NCI-H2227 treated with DMSO at 0.1 percent for 48 hours (cell line): ENCODE measurements at places on chromosomes 12 and 14.

- no peak for DNase-seq
Observed at GRCh38 chr14:99616832-99617800, 13.1 kb upstream of the CCDC85C start.

DNA sequence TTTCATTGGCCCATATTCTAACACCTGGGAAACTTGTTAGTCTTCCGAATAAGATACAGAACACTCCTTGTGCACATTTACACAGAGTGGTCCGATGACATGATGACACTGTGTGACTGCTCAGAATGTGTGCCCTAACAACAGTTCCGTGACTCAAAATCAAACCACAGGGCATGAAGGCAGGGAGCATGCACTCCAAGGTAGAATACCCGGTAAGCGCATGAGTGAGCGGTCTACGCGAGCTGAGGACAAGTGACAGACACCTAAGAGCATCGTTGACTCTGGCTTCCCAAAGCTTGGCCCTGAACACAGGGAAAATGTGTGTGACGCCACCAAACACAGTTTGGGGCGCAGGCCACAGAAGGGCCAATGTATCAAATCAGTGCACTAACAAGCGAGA, 18.6 kb downstream of the CLIP1 start:
- DNase-seq = no peak

- no peak for DNase-seq
Observed at GRCh38 chr14:73457041-73457923, 1.1 kb downstream of the NUMB start.

DNA sequence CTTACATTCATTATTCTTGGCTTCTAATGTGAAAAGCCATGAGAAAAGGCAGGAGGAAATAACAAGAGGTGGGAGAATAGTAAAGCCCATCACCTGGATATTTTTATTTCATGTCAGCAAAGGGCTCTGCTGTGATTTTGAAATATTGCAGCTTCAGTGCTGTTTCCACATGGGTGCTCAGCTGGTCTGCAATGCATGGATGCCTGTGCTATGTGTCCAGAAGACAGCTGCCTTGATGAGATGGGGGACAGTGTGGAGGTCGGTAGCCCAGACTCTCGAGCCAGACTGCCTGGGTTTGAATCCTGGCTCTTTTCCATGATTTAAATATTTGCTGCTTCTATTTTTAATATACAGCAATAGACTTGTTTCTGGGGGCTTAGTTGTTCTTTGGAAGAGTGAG, 477.5 kb upstream of the GARIN6 start:
- no peak for DNase-seq

GRCh38 chr12:116384691-116385485, 107.4 kb upstream of the MED13L start:
- no peak for DNase-seq

DNA sequence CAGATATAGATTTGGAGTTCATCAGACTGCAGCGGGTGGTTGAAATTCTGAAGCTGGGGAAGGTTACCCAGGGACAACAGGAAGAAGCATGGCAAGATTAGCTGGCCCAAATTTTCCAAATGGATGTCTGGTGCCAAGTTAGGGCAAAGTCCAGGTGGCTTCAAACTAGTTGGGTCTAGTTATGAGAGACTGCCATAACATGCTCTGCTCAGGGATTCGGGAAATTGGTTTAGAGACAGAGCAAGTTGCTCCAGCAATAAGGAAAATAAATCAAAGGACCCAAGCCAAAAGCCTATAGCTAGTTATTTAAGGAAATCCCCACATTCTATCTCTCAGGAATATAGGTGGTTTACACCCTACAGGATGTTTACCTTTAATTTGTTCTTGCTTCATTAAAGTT, 125.7 kb upstream of the BTG1 start:
- no peak for DNase-seq

DNA sequence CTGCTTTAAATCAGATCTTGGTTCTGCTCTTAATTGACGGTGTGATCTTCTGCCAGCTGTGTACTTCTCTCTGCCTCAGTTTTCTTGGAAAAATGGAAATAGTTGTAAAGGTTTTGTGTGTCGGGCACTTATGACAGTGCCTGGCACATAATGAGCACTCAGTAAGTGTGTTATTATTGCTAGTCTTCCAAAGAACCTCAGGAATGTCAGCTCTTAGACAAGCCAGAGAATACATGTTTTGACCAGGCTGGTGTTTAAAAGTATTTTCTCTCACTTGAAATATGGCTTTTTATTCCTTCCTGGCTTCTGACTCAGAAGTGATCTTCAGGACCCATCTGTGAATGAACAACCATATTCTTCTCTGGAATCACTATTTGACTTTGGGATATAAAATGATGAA, 304.1 kb downstream of the SNAPC1 start:
- no peak for DNase-seq

DNA sequence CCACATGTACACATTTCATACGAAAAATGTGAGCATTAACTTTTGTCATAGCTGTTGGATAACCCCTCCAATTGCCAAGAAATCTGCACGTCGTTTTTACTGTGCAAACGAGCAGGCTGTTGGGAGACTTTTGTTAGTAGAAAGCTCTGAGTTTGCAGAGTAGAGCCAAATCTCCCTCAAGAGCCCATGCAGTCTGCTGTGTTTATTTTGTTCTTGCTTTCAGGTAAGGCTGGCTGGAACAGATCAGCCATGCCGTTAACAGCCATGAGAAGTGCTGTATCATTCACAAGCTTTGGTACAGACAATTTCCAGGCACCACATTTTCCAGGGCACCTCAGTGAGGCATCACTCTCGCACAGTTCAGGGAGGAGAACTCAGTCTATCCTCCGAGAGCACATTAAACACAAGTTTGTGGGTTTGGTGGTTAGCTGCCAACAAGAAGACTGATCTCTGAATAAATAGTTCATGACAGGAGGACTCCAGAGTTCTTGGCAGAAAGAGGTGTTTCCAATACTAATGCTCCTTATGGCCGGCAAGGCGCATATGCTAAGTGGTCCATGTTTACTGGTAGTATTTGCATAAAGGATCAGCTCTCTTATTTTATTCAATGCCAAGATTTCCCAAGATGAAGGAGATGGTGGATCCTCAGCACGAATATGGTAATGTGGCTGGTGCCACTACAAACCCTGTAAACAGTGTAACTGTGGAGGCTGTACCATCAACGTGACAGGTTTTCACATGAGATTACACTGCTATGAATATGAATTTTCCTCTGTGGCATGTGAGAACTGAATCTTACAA, 30.3 kb upstream of the PELI2 start:
- no peak for DNase-seq

- DNase-seq = no peak
Observed at GRCh38 chr12:26100666-26101349, 24.0 kb downstream of the BHLHE41 start.

- DNase-seq = peak; percentile 75
Observed at GRCh38 chr12:48817873-48818830, at the start of gene CACNB3. Gene CACNB3 (plus strand): TSS chr12:48818496. CDS start chr12:48818930, 434 bp downstream.

GRCh38 chr12:92105676-92106075, 40.0 kb downstream of the BTG1 start:
- DNase-seq = no peak

- no peak for DNase-seq
Observed at GRCh38 chr12:91973813-91974212, 171.8 kb downstream of the BTG1 start.

DNA sequence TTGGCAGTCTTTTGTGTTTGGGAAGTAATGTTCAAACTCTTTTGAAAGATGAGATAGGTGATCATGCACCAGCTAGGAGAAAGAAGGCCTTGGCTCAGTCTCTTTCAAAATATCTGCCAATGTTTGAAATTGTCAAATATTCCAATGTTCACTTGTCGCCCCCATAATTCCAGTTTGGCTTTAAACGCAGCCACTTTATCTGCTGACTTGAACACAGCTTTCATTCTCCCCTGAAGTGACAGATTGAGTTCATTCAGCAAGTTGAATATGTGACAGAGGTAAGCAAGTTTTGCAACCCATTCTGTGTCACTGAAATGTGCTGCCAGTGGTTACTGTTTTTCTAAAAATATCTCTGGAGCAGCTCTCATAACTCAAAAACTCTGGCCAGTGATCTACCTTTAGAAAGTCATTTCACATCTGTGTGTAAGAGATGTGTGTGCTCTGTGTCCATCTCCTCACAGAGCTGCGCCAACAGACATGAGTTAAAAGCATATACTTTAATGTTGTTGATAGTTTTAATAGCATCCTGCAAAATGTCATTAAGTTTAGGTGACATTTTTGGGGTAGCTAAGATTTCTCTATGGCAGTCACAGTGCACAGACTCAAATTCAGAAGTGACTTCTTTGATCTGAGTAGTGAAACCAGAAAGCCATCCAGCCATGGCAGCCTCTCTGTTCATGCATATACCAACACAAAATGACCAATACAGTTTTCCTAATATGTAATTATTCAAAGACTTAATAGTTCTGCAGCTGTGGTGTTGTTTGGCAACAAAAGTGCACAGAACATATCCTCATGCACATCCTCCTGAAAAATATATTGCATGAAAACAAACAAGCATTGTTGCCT, 614.3 kb upstream of the MIS18BP1 start:
- no peak for DNase-seq

- no peak for DNase-seq
Observed at GRCh38 chr12:117466677-117467362, 105.4 kb upstream of the NOS1 start.

- no peak for DNase-seq
Observed at GRCh38 chr12:58529897-58530741, 390.2 kb downstream of the LRIG3 start.

- no peak for DNase-seq
Observed at GRCh38 chr12:122949405-122949804, 16.9 kb downstream of the ABCB9 start.

DNA sequence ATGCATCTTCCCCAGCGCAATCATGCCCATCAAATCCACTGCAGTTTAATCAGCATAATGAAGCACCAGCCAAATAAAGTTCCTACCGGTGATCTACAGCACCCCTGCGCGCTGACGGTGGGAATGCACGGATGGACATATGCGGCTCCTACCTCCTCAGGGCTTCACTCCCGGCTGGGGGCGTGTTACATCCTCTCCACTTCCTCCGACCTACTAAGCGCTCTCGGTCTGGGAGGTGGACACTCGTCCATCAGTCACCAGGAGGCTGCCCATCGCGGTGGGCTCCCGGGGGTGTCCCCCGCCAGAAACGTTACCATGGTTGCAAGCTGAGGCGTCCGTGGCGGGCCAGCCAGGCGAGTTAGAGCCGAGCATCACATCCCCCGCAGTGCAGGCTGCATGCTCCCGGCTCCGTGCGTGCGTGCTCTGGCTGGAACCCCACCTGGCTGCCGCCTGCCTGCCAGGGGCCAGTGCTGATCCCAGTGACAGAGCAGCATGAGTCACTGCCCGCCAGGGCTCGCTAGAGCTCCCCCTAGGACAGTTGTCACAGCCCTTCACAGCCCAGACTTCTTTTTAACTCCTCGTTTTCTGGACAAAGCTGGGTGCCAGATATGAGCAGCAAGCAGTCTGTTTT, 73.0 kb downstream of the CIT start:
- peak; percentile 58 for DNase-seq

- no peak for DNase-seq
Observed at GRCh38 chr12:4252601-4253000, 21.0 kb upstream of the CCND2 start.
